ENCODE measurements at places on chromosomes 6 and 20.

- DNase-seq: no peak
Measured at GRCh38 chr6:96468681-96469224, 52.9 kb upstream of the UFL1 start.

DNA sequence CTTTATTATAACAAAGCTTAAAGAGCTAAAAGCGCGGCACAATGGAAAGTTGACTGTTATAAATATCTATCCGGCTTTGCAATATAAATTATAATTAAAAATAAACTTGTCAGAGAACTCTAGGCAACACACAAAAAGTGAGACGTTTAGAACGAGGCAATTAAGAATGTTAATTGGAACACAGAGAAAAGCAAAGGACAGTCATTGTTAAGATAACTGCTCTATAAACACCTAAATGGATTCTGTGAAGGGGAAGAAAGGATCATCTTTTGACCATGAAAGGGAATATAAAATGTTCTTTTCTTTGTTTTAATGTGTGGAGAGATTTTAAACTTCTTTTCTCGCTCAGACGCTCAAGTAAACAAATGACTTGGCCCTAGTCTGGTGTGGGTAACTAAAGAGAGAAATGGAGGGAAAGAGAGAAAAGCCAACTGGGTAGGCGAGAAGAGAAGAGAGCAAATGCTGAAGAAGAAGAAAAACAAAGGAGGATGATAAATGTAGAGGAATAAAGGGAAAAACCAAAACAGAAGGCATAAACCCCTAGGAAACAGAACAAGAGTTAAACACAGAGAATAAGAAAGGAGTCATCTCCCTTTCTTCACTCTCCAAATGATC is 9.3 kb upstream of the SALL4 start:
- DNase-seq: no peak

DNA sequence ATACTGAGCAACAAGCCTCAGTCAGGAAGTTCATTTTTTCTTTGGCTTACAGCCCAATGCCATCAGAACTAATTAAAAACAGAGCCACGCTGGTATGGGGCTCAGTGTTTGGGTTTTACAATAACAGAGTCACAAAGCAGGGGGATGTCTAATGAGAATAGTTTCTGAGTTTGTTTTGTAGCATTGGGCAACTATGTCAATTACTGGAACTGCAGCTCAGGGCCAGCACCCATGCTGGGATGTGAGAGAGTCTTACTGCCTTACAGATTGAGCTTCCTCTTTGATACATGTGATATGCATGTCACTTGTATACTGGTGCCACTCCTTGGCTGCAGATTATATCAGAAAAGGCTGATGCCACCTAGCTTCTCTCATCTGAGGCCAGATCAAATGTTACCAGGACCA is 117.6 kb downstream of the TFAP2B start:
- no peak for DNase-seq

GRCh38 chr20:6588296-6588695 is 179.2 kb upstream of the BMP2 start:
- DNase-seq: no peak

DNA sequence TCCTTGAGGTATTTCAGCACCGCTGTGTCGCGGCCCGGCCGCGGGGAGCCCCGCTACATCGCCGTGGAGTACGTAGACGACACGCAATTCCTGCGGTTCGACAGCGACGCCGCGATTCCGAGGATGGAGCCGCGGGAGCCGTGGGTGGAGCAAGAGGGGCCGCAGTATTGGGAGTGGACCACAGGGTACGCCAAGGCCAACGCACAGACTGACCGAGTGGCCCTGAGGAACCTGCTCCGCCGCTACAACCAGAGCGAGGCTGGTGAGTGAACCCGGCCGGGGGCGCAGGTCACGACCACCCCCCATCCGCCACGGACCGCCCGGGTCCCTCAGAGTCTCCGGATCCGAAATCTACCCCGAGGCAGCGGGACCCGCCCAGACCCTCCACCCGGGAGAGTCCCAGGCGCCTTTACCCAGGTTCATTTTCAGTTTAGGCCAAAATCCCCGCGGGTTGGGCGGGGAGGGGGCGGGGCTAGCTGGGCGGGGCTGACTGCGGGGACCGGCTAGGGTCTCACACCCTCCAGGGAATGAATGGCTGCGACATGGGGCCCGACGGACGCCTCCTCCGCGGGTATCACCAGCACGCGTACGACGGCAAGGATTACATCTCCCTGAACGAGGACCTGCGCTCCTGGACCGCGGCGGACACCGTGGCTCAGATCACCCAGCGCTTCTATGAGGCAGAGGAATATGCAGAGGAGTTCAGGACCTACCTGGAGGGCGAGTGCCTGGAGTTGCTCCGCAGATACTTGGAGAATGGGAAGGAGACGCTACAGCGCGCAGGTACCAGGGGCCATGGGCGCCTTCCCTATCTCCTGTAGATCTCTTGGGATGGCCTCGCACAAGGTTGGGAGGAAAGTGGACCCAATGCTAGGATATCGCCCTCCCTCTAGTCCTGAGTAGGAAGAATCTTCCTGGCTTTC is 693 bp downstream of the HLA-F start:
- DNase-seq: peak; percentile 73

- DNase-seq: no peak
Measured at GRCh38 chr6:79119217-79119616, 41.2 kb upstream of the PHIP start.

GRCh38 chr20:4820806-4821518 is 99.3 kb downstream of the PRND start:
- DNase-seq: no peak

All from stimulated activated CD8-positive, alpha-beta memory T cell treated with anti-CD3 and anti-CD28 coated beads, Interleukin-12 subunit alpha, Interleukin-12 subunit beta, amount 100 ng/mL, for 4 hours (primary cell).